ENCODE measurements at places on chromosomes 1 and 21. TPM values are rescaled to one million over a fixed set of nuclear protein-coding genes. Genes with fewer than 3 reads are reported as not detected.

The ARHGAP30 gene
- not detected for polyA plus RNA-seq

The GJA8 gene
- polyA plus RNA-seq, result not detected

The TMPRSS2 gene
- polyA plus RNA-seq, result not detected

The TEDDM1 gene
- not detected for polyA plus RNA-seq

The KRTAP19-1 gene
- not detected for polyA plus RNA-seq

The FOXO6 gene
- polyA plus RNA-seq, result not detected

The TSPEAR gene
- polyA plus RNA-seq, result not detected
